ENCODE measurements at places on chromosomes 16 and 17. TPM values are rescaled to one million over a fixed set of nuclear protein-coding genes. Genes with fewer than 3 reads are reported as not detected.
A peak's percentile ranks its signal among the peaks of the same experiment; 100 is the strongest.

GRCh38 chr17:49755663-49756283, 8.2 kb downstream of the FAM117A start:
- no peak for DNase-seq

GRCh38 chr16:11686713-11687380, 18.6 kb downstream of the SNN start:
- DNase-seq = no peak

DNA sequence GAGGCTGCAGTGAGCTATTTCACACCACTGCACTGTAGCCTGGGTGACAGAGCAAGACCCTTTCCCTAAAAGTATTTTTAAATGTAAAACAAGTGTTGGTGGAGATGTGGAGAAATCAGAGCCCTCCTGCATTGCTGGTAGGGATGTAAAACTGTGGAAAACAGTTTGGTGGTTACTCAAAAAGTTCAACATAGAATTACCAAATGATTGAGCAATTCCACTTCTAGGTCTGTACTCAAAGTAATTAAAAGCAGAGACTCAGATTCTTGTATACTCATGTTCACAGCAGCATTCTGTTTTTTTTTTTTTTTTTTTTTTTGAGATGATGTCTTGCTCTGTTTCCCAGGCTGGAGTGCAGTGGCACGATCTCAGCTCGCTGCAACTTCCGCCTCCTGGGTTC, 141.8 kb downstream of the PITPNC1 start:
- DNase-seq = no peak

DNA sequence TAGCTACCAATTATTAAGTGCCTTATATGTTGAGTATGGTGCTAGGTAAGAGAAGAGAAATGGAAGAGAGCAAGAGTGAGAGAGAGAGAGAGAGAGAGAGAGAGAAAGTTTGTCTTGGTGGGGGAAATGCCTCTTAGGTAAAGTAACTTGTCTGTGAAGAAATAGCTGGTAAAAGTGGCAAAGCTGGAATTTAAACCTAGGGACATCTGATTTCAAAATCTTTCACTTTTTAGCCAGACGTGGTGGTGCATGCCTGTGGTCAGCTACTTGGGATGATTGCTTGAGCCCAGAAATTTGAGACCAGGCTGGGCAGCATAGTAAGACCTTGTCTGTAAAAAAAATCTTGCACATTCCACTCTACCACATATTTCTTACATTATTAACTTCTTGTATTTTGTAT, 23.0 kb upstream of the CDR2 start:
- no peak for DNase-seq

- DNase-seq = no peak
These were observed 233.4 kb downstream of the STX8 start for GRCh38 chr17:9342225-9342624.

GRCh38 chr16:75702242-75702641, 981 bp upstream of the DUXB start:
- DNase-seq = no peak

DNA sequence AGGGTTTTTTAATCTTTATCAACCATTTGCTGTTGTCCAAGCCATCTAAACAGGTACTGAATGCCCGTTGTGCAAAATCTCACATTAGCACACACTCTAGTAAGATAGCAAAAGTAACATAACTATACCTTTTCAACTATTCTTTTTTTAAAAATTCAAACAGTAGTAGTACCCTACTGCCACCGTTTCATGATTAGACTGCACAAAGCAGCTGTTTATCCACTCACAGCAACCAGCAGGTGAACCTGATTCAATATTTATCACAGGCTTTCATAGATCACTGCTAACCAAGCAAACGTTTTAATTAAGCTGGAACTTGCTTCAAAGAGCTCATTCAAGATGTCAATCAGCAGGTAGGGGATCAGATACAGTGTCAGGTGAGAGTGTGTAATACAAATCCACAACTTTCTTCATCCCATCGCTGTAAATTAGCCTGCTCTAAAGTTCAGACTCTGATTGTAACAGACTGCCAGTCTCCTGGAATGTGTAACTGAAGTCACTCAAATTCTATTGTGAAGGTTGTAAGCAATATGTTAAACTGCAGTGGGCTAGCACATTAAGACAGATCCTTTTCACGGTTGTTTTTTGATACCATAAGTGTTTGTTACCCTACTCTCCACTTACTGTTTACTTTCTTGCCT, 47.3 kb downstream of the BRIP1 start:
- DNase-seq = no peak

- no peak for DNase-seq
These were observed 3.9 kb downstream of the CDH13 start for GRCh38 chr16:82630688-82631087.

GRCh38 chr17:32854207-32854606, 22.7 kb downstream of the MYO1D start:
- no peak for DNase-seq

DNA sequence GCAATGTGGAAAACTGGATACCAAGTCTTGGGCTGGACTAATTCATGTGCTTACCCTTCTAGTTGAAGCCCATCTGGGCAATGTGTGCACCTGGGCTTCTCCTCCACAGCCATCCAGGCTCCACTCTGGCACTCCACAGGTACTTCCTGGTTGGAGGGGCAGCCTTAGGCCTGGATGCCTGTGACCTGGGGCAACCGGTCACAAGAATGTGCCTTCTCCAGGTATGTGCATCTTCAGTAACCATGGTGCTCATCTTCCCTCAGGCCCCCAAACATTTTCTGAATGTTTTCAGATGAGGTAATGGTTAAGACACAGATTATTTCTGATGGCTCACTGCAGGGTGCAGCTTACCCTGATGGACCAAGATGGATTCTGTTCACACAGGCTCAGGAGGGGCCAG, 11.1 kb downstream of the C16orf86 start:
- no peak for DNase-seq

- no peak for DNase-seq
These were observed 473 bp upstream of the TPPP3 start for GRCh38 chr16:67393788-67394154.

DNA sequence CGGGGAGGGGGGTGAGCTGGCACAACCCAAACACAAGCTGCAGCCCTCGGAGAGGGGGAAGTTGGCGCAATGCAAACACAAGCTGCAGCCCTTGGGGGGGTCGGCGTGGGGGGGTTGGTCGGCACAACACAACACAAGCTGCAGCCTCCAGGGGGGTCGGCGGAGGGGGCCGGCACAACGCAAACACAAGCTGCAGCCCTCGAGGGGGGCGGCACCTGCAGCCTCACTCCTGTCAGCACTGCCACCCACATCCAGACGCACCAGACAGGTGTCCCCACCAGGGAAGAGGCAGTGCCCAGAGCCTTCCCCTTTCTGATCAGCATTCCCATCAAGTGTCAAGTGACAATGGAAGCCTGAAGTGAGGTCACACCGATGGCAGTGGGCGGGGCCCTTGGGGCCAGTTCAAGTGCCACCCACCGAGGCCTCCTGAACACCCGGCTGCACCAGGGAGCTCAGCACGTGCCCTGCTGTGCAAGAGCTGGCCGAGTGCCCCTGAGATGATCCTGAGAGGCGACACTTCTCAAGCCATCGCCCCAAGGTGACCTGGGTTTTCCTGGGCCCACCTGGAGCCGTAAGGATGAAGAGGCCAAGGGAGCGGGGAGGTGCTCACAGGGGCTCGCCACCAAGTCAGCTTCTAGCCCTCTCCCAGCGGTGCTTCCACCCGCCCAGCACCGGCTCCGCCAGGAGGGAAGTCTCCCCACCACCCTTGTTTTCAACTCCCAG, 59.3 kb downstream of the KLHDC4 start:
- no peak for DNase-seq

- no peak for DNase-seq
These were observed 1.3 kb downstream of the RASL10B start for GRCh38 chr17:35732806-35733136.

- no peak for DNase-seq
These were observed 64.5 kb upstream of the DNAH17 start for GRCh38 chr17:78641666-78642065.

GRCh38 chr16:89687092-89687940, 827 bp downstream of the CDK10 start:
- DNase-seq = peak; percentile 83

DNA sequence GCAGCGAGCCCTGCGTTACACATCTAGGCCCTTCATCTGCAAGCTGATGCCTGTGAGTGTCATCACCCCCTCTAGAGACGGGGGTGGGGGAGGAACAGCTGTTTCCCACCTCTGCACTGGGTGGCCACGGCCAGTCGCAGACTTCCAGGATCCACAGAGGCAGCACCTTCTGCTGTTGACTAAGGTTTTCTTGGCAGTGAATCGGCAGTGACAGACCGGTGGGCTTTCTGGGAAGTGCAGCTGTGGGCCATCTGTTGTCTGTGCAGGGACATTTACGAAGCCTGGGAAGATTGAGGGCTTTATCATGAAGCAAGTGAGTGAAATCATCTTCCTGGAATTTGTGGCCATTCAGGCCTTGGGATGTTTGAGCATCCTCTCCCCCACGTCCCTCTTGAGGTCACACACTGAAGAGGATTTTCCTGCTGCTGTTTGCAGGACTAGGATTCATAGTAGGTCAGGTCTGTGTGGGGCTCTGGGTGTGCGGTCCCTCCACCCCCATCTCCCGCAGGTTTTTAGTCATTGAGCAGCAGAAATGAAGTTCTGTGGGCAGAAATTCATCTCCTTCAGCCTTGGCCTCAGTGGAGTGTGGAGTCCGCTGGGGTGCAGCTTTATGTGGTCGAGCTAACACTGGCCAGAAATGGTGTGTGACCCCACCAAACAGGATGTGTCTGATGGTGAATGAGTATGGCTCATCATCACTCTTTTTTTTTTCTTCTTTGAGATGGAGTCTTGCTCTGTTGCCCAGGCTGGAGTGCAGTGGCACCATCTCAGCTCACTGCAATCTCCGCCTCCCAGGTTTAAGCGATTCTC, 12.0 kb downstream of the PGS1 start:
- peak; percentile 22 for DNase-seq

- no peak for DNase-seq
These were observed 239.2 kb downstream of the PRKCA start for GRCh38 chr17:66541461-66542128.

GRCh38 chr16:50309156-50309526, 42.8 kb downstream of the ADCY7 start:
- DNase-seq = no peak

- peak; percentile 67 for DNase-seq
These were observed 6.0 kb downstream of the FHOD1 start for GRCh38 chr16:67241008-67241900.

GRCh38 chr17:78121801-78122215, 6.7 kb downstream of the TMC6 start:
- DNase-seq = no peak

- DNase-seq = no peak
These were observed 117.7 kb downstream of the WSCD1 start for GRCh38 chr17:6187836-6188235.

DNA sequence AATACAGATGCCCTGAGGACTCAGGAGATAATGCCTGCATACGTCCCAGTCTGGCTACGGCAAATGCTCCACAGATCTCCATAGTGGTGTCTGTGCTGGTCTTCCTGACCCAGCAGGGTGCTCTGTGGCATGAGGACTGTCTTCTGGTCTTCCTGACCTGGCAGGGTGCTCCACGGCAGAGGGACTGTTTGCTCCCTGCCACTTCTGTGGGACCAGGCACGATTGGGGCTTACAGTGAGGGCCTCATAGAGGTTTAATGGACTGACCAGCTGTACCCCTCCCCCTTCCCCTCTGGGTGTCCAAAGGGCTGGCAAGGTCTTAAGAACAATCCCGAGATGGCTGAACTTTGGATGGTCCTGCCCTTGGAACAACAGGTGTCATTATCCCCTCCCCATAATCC, 123.1 kb downstream of the C16orf78 start:
- no peak for DNase-seq

Gene TAT
- polyA plus RNA-seq = 0.14 TPM

Gene STAC2
- 0.11 TPM for polyA plus RNA-seq

Gene SLC12A3
- 0.05 TPM for polyA plus RNA-seq

Gene NOS2
- 0.38 TPM for polyA plus RNA-seq

Gene PABPN1L
- polyA plus RNA-seq = 0.65 TPM

Gene TMEM88
- 21.6 TPM for polyA plus RNA-seq

Gene CDK5R1
- 5.1 TPM for polyA plus RNA-seq

Gene ZNF594
- 2.9 TPM for polyA plus RNA-seq

Gene SHISA6
- 1.3 TPM for polyA plus RNA-seq

Gene SEPTIN12
- 1.4 TPM for polyA plus RNA-seq

Gene ZG16B
- polyA plus RNA-seq = 0.65 TPM

Gene SDR42E2
- 0.07 TPM for polyA plus RNA-seq

Gene PDE6G
- 0.47 TPM for polyA plus RNA-seq

Gene TRIM37
- polyA plus RNA-seq = 7.8 TPM

Gene PRSS8
- 69.8 TPM for polyA plus RNA-seq
